ENCODE measurements at places on chromosomes 6 and 20.

DNA sequence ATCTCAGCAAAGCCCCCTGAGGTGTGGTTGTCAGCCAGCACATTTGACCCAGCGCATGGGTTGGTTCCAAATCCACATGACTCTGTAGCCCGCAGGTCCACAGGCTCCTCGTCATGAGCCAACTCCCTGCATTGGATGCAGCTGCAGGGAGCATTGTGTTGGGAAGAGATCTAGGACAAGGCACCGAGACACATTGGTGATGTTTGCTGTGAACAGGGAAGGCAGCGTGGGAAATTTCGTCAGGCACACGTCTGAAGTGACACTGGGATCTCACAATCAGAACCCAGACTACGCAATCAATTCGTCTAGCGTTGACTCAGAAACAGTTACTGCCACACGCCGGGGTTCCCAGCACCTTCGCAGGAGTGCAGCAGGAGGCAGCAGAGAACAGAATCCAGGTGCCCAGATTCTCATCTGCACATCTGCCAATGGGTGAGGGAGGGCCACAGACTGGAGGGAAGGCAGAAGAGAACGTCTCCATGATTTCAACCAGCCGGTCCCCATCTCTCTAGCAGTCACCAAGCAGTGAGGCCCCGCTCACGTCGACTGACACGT is 177.0 kb downstream of the TTLL2 start:
- no peak for DNase-seq

- no peak for DNase-seq
Observed at GRCh38 chr20:13868331-13868730, 83.5 kb downstream of the NDUFAF5 start.

- no peak for DNase-seq
Observed at GRCh38 chr6:44254191-44255104, 2.9 kb downstream of the SLC35B2 start.

DNA sequence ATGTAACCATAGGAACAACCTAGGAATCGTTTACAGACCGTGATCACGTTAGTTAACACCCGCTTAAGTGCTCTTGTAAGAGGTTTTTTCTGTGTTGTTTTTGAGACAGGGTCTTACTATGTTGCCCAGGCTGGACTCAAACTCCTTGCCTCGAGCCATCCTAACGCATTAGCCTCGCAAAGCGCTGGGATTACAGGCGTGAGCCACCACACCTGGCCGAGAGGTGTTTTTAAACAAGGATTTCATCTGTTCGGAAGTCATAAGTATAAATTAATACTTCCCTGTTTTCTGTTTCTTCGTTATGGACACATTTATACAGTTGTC is 727 bp downstream of the MRS2 start:
- peak; percentile 32 for DNase-seq

- no peak for DNase-seq
Observed at GRCh38 chr6:78670802-78671201, 196.5 kb upstream of the IRAK1BP1 start.

- no peak for DNase-seq
Observed at GRCh38 chr6:40439026-40439800, 148.0 kb downstream of the LRFN2 start.

- DNase-seq: no peak
Observed at GRCh38 chr6:151089978-151090377, 149.8 kb upstream of the AKAP12 start.

GRCh38 chr20:20188647-20189046 is 136.3 kb downstream of the CFAP61 start:
- no peak for DNase-seq

DNA sequence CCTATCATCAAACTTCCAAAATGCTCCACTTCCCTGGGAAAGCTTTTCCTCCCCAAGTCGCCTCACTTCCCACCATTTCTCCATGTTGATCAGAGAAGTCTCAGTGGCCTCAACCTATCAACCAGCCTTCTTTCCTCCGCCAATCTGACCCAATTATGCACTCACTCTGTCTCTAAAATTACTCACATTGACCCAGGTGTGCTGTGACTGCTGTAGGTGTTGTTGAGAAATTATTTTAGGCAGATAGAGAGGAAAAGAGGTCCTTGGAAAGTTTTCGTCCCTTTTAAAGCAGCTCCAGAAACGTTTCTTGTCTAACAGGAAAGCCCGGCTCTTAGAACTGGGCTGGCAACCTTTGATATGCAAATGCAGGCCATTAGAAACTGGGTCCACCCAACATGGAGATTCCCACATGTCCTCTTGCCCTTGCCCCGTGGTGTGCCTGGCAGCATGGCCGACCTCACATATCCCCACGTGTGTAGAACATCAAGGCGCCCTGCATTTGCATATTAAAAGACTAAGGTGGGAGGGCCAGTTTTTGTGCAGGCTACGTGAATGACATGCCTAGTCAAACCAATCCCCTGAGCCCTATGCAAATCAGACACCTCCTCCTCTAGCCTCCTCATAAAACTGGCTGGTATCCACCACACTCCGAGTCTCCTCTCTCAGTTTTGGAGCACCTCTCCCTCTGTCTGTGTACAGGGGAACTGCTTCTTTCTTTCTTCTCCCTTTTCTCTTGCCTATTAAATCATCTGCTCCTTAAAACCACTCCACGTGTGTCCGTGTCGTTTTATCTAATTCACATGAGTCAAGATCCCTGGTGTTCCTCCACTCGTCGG is 12.9 kb downstream of the IPCEF1 start:
- DNase-seq: peak; percentile 91

- DNase-seq: no peak
Observed at GRCh38 chr20:18001131-18001921, 32.5 kb downstream of the MGME1 start.

GRCh38 chr20:44948513-44948912 is 11.7 kb downstream of the TOMM34 start:
- no peak for DNase-seq
